ENCODE measurements at places on chromosomes 7 and 10.

DNA sequence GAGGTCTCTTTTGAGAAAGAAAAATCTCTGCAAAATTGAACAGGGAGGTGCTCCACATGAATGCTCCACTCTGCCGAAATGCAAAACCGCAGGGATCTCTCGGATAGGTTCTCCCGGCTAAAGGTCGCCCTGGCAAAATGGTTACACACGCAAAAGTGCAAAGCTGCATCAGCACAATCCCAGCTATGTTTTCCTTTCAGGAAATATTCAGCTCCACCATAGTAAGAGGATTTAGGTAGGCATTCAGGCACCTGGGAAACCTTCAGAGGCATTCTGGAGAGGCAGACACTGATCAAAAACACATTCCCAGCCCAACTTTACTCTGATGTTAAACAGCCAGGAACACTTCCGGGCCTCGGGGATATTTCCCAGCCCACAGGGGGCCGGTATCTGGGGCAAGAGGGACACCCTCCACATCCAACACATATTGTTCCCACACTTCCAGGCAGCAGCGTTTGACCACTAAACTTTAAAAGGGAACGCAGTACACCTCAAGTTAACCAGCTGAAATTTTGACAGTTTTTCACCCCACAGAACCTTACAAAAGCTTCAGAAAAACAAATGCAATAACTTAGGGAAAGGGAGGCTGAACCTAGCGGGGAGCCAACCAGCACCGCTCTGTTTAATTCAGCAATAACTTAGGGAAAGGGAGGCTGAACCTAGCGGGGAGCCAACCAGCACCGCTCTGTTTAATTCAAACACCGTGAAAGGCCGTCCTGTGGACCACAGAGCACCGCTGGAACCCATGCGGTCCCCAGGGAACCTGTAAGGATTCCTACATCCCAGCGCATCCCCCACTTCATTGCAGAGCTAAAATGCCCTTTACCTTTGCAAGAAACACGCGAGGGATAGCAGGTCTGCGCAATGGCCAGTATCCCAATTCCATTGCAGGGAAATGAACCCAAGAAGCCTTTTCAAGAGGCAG lies 45.9 kb downstream of the TNS3 start:
- DNase-seq = no peak

- DNase-seq = no peak
Measured at GRCh38 chr7:85230623-85231022, 43.8 kb upstream of the SEMA3D start.

- no peak for DNase-seq
Measured at GRCh38 chr10:34341473-34341872, 473.6 kb downstream of the PARD3 start.

GRCh38 chr10:132322586-132323048 lies 9.4 kb upstream of the LRRC27 start:
- no peak for DNase-seq

- peak; percentile 81 for DNase-seq
Measured at GRCh38 chr7:150937848-150938561, 40.1 kb downstream of the KCNH2 start.

DNA sequence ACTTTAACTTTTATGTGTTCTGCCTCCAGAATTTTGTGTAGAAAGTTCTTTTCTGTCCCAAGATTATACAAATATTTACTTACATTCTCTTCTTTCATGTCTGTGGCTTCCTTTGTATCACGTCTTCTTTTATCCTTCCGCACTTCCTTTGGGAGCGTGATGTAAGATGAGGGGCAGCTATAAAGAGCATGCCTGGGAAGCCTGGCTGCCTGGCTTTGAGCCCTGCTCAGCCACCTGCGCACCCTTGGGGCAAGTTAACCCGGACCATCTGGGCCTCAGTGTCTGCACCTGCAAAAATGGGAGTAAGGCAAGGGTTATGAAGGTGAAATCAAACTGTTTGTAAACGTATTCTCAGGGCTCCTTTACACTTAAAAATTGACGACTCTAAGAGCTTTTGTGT lies 25.2 kb downstream of the PALD1 start:
- DNase-seq = no peak

DNA sequence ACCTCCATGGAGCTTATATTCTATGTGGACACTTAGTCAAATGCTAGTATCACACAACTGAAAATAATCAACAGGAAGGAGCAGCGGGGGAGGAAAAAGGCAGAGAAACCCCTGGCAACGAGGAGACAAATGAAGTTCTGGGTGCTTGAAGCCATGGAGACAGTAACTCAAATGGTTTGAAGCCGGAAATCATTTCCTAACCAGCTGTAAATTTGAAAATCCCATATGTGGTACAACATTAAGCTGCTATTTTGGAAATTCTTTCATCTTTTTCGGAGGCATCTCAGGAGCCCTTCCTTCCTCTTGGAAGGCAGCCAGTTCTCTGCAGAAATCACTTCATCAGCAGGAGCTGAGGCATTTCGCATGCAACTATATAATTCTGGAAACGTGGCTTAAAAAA lies 91.4 kb downstream of the PPP1R3C start:
- DNase-seq = no peak

DNA sequence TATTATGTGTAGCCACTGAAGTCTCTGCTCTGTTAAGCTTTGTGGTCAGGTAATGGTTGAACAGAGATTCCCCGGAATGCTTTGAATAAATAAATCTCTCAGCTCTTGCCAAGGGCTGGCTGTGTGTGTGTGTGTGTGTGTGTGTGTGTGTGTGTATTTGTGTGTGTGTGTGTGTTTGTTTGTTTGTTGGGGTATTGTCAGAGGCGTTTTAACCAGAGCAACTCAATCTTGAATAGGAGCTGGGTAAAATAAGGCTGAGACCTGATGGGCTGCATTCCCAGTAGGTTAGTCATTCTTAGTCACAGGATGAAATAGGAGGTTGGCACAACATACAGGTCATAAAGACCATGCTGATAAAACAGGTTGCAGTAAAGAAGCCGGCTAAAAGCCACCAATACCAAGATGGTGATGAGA lies 256.2 kb upstream of the CACNA2D1 start:
- no peak for DNase-seq
